Stimulated activated CD4-positive, alpha-beta T cell treated with anti-CD3 and anti-CD28 coated beads, Interleukin-4, amount 100 ng/mL, for 48 hours (primary cell): ENCODE measurements at places on chromosomes 11 and 22.

DNA sequence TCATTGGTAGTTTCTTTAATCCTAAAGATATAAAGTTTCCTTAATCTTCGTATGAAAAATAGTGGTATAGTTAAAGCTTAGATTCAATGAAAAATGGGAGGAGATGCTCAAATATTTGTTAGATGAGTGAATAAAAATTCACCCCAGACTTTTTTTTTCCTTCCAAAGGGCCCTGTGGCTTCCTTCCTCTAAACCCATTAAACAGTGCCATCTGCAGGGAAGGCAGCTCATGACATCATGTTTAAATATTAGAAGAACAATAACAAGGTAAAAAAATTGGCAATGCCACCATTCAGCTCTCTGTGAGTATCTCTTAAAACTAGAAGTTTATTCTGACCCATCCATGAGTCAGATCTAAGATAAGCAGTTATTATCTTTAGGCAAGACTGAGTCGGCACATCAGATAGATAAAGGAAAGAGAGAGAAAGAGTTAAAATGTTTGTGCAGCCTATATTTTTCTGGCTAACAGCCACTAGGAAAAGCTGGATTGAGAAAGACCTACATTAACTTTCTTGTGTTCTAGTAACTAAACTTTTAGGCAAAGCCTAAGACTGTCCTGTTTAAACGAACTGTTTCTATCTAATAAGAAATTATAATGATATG, 19.1 kb upstream of the OOSP1 start:
- no peak for DNase-seq

DNA sequence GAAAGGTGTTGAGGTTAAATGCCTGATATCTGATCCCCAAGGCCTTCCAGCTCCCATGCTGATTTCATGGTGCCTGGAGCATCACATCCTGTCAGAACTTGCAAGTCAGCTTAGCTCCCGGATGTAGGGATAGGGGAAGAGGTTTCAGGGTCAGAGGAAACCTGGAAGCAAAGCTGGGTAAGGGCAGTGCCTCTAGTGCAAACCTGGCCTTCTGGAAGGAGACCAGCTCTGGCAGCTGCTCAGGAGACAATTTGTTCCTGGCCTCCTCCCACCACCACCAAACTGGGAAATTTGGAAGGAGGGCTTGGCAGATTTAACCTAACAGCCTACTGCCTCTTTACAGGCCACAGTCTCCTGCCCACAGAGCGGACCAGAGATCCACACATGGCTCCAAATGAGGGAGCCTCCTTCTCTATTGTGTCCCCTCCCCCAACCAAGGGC, 9.2 kb upstream of the TSKU start:
- no peak for DNase-seq

DNA sequence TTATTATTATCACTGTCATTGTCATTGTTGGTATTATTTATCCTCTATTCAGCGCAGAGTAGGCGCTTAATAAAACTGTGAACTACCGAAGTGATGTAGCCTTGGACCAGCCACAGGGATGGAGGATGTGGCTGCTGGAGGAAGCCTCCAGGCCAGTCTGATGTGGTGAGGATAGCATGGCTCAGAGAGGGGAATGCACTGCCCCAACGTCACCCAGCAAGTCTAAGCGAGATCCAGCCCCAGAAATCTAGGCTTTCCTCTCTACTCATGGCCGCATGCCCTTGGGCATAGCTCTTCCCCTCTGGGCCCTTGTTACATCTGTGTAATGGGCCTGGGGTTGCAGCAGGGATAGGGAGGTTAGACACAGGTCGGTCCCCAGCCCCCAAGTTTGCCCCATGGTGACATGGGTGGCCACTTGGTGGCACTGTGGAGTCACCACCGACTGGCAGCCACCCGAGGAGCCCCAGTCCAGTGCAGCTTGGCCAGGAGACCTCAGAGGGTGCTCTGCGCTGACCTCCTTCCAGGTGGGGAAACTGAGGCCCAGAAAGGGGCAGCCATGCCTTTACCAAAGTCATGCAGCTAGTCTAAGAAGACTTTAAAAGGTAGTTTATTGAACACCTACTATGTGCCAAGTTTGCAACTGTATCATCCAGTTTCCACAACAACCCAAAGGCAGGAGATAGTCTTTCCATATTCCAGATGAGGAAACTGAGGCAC, 395.7 kb downstream of the MN1 start:
- DNase-seq, result peak; percentile 28

- DNase-seq, result no peak
These were observed 17.3 kb upstream of the DGCR8 start for GRCh38 chr22:20062766-20063083.

GRCh38 chr22:21026783-21027692, 5.3 kb downstream of the SLC7A4 start:
- DNase-seq, result no peak

DNA sequence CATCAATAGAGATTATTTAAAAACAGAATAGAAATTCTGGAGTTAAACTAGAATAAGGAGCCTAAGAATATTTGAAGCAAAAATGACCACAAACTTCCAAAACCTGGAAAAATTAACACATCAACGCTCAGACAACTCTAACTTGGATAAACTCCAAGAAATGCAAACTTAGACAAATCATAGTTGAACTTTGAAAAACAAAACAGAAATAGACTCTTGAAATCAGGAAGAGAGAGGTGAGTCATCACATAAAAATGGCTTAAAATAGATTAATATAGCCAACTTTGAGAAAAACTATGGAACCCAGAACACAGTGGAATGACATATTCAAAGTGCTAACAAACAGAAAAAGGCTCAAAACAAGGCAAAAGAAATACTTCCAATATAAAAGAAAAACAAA, 974.2 kb downstream of the JRKL start:
- no peak for DNase-seq

DNA sequence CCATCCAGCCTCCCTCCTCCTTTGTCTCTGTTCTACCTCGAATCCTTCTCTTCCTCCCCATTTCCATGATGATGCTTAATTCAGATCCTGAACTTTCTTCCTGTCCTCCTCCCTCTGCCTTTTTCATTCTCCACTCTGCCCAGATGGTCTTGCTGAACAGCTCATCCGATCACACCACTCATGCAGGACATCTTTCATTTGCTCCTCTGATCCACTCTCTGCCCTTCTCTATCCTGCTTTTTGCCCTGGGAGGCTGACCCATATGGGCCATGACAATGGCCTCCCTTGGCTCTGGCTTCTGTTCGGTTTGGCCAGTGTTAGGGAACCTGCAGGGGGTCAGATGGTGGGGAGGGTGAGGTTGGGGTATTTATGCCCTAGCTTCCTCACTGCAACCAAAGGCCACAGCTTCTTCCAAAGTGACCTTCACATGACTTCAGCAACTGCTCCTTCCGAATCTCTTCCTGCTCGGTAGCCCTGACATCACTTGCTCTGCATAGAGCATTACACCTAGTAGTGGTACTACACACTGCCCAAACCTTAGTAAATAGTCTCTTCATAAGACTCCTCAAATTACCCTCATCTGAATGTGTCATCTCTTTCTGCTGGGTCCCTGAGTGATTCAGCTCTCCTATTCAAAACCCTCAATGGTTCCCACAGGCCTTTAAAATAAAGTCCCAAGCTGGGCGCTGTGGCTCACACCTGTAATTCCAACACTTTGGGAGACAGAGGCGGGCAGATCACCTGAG, 32.7 kb upstream of the MICAL2 start:
- DNase-seq, result no peak
